ENCODE measurements at places on chromosomes 7 and 10.

DNA sequence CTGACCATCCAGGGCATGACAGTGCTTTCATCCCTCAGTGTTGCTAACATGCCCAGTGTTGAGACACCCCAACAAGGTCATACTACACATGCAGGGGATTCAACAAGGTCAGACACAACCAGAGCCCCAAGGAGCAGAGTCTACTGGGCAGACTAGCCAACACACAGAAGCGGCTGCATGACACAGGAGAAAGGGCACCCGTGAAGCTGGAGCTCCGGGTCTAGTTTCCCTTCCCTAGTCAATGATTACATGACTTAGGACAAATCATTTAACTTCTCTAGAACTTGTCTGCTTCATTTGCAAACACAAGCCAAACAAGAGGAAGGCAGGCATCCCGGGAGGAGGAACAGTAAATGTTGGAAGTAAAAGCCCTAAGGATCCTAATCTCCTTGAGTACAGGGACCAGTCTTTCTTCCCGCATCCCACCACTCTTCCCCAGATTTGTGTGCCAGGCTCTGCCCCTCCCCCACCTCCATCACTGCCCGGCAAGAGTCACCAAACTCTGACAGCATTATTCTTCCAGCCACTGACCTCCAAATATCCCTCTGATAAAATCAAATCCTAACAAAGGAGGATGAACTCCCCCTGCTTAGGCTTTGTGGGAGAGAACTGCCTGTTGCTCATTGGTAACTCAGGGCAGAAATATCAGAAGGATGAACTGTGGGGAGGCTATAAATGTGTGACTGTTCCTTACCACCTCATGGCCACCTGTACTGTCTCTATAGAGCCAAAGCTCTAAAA is 104.3 kb downstream of the KCNMA1 start:
- peaks cover 13% of the 10 kb centered on the region for H3K4me1 ChIP-seq
- H3K27me3 ChIP-seq: no peaks in the 10 kb centered on the region
- no peak for DNase-seq
- no peak overlapping the region for H3K4me3 ChIP-seq
- H3K27ac ChIP-seq: no peak overlapping the region

- H3K4me3 ChIP-seq: no peak overlapping the region
- no peaks in the 10 kb centered on the region for H3K27me3 ChIP-seq
Observed at GRCh38 chr10:116082206-116082605, 190.8 kb downstream of the GFRA1 start.

DNA sequence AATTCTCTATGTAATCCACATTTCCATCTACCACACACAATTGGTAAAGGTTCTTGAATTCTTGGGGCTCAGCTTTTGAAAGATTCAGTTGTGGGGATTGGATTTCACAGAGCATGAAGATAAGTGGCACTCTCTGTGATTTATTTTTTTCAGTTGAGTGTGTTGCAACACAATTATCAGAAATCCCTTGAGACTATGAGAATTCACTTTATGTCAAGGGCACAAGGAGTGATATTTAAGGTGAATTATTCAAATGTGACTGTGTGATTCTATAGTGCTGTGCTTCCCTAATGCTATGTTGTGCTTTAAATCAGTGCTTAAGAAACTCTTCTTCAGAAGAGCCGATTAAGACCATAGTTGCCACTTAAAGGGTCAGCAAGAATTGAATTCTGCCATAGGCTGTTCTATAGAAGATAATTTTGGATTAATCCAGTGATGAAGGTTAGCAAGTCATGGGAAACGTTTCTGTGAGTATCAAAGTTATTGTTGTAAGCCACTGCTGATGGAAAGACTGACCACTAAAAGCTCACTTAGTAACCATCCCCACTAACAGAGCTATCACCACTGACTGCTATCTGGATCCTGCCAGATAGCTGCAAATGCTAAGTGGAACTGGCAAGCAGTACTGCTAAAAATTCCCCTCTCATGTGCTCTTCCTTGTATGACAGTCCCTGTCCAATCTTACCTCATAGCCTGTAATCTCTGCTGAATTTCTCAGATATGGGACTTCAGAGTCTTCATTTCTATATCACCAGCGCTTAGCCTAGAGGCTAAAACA is 134.0 kb upstream of the SEMA3D start:
- no peak overlapping the region for H3K27ac ChIP-seq
- no peaks in the 10 kb centered on the region for H3K4me1 ChIP-seq
- no peaks in the 10 kb centered on the region for H3K27me3 ChIP-seq

DNA sequence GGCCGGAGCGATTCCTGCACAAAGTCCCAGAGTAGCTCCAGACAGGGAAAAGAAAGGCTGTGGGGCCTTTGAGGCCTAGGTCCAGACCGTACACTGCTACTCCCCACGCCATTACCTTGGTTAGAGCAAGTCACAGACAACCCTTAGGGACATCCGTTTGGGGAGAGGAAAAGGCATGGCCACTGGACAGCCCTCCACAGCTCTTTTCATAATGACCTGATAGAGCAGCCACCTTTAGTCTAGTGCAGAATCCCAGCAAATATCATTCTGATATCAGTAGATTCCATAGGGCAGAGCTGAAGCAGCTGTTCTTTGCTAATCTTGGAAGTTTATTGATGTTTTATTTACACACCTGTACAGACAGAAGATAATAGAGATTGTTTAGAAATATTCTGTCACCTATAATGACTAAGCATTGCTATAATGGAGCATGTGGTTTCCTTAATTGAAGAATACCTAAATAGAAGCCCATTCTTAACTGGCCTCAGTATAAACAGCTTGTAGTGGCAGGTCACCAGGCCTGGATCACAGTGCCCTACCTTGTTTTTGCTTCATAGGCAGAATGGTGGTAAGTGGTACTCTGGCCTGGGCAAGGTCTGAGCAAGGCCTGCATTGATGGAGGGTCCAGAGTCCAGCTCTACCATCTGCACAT is 27.9 kb downstream of the OGDH start:
- no peaks in the 10 kb centered on the region for H3K27me3 ChIP-seq
- no peak for DNase-seq
- H3K27ac ChIP-seq: peak overlapping the region; percentile 96
- peaks cover 10% of the 10 kb centered on the region for H3K36me3 ChIP-seq
